ENCODE measurements at places on chromosomes 13 and 19.

GRCh38 chr13:67100730-67101129 lies 129.4 kb downstream of the PCDH9 start:
- DNase-seq = no peak

DNA sequence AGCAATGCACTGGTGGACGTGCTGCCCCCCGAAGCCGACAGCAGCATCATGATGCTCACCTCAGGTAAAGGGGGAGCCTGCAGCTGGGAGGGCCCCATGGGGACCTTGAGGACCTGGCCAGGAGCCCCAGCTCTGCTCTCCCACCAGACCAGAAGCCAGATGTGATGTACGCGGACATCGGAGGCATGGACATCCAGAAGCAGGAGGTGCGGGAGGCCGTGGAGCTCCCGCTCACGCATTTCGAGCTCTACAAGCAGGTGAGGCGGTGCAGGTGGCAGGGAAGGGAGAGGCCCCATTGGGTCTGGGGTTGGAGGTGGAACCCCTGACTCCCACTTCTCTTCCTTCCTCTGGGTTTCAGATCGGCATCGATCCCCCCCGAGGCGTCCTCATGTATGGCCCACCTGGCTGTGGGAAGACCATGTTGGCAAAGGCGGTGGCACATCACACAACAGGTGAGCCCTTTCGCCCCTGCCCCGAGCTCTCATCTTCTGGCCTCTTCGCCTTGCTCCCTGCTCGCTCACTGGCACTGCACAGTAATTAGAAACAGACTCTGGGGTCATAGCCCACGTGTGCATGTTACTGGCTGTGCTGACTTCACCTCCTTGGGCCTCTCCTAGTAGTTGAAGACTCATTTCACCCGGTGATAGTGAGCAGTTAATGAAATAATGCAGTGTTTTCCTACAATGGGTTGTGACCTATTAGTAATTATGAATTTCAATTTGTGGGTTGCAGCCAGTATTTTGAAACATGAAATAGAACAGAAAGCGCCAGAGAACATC lies 3.6 kb downstream of the PSMC4 start:
- peak; percentile 61 for DNase-seq

GRCh38 chr13:75271846-75272245 lies 210.1 kb downstream of the TBC1D4 start:
- DNase-seq = peak; percentile 23

DNA sequence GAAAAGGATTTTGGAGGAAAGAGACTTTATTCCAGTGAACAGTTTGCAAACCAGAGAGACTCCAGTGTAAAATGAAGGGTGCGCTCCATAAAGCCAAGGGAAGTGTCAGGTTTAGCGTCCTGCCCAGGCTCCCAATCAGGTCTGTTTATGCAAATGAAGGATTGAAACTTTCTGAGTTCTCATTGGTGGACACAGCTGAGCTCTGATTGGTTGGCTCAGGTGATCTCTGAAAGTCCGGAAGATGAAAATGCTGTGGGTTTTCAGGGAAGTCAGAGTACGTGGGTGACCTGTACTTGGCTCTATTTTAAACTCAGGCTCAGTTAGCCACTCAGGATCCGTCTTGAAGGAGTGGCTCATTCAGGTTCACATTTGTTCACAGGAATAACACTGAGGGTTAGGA lies 28.7 kb upstream of the CD33 start:
- no peak for DNase-seq
